ENCODE measurements at places on chromosomes 11 and 22.

- DNase-seq = peak; percentile 35
These were observed 315.1 kb downstream of the LARGE1 start for GRCh38 chr22:33605221-33605620.

GRCh38 chr11:76152086-76152681 lies 54.1 kb downstream of the WNT11 start:
- DNase-seq = peak; percentile 78

DNA sequence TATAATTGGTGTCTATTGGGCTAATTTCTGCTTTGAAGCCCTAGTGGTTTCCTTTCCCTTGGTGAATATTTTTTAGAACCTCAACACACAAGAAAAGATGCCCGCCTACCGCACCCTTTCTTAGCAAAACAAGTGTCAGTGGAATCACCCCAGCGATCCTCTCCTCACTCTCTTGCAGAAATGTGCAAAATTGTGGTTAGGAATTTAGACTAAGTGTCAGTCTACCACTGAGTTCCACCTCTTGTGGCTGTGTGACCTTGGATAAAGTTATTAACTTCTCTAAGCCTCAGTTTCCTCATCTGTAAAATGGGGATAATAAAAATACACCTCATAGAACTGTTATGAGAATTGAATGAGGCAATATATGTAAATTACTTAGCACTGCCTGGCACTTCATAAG lies 5.3 kb upstream of the JAML start:
- DNase-seq = no peak

DNA sequence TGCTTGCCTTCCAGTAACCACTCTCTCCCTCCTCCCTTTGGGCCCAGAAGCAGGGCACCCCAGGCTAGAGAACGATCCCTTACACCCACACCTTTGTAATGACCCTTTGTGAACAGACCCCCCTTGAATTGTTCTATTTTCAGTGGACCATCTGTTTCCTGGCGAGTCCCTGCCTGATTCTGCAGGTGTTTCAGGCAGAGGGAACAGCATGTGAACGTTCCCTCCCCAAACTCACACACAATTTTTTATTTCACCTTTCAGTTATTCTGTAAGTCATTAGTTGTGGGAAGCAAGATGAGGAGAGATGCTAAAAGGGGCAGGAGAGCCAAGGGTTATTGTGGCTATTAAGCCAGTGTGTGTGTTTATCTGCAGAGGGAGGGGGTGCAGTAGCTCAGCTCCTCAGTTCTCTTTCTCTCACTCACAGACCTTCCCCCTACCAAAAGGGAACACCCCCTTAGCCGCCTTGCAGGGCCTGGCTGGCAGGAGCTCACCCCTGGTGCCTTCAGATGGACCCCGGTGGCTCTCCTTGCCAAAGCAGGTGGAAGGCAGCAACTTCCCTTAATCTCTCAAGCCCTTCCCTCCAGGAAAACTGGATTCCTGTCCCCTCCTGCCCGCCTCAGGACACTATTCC lies 64.8 kb upstream of the SPON1 start:
- no peak for DNase-seq

GRCh38 chr11:80694385-80694784 lies 1253.6 kb upstream of the TENM4 start:
- no peak for DNase-seq

DNA sequence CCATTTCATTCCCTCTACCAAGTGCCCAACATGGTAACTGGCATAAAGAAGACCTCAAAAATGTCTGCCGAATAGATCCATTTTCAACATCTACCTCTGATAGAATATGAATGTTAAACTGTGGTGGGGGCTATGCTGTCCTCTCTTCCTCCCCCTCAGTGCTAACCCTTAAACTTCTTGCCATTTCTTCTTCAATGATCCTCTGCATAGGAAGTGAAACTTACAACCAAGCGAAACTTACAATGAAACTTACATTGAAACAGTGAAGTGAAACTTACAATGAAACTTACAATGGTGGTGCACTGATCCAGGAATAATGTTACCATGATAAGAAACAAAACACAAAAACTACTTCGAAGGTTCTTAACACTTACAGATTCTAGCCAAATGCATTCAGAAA lies 4.7 kb downstream of the RTCB start:
- DNase-seq = no peak

DNA sequence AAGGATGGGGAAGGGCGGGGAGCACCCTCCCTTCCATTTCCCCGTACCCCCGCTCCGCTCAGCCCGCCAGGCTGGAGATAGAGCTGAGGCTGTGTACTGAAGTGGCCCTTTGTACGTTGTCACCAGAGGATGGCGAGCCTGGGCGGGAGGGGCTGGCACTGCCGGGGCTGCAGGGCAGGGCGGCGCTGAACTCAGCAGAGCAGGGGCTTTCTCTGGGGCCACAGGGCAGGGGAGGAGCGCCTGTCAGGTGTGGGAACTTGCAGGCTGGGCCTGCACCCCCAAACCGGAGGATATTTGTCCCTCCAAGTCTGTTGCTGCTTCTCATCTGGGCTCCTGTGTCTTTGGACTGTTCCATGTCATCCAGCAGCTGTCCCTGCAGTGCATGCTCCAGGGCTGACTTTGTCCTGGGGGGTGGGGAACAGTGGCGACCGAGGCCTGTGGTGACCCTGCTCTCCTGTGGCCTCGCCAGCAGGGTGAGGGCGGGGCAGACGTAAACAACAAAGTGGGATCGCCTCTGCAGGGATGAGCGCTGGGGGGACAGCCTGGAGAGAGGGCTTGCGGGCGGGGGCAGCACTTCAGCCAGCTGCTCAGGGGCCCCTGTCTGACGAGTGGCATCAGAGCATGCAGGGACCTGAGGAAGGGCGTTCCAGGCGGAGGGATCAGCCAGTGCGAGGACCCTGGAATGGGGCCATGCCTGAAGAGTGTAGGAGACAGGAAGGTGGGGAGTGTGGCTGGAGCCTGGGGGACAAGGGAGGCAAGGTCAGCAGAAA lies 13.1 kb downstream of the MGAT3 start:
- no peak for DNase-seq

DNA sequence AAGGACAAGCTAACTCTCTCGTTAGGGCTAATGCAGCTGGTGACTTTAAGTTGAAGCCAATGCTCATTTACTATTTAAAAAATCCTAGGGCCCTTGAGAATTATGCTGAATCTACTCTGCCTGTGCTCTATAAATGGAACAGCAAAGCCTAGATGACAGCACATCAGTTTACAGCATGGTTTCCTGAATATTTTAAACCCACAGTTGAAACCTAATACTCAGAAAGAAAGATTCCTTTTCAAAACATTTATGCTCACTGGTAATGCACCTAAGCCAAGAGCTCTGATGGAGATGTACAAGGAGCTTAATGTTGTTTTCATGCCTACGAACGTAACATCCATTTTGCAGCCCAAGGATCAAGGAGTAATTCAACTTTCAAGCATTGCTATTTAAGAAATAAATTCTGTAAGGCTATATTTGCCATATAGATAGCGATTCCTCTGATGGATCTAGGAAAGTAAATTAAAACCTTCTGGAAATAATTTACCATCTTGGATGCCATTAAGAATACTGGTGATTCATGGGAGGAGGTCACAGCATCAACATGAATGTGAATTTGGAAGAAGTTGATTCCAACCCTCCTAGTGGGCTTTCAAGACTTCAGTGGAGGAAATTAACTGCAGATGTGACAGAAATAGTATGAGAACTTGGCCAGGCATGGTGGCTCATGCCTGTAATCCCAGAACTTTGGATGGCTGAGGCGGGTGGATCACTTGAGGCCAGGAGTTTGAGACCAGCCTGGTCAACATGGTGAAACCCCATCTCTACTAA lies 14.5 kb downstream of the XNDC1N start:
- peak; percentile 78 for DNase-seq

- DNase-seq = peak; percentile 49
These were observed 1068.9 kb upstream of the RAG2 start for GRCh38 chr11:37666960-37667359.

GRCh38 chr11:69889400-69890318 lies 70.4 kb upstream of the FGF3 start:
- no peak for DNase-seq

GRCh38 chr11:47573321-47573720 lies 5.4 kb downstream of the KBTBD4 start:
- DNase-seq = no peak

DNA sequence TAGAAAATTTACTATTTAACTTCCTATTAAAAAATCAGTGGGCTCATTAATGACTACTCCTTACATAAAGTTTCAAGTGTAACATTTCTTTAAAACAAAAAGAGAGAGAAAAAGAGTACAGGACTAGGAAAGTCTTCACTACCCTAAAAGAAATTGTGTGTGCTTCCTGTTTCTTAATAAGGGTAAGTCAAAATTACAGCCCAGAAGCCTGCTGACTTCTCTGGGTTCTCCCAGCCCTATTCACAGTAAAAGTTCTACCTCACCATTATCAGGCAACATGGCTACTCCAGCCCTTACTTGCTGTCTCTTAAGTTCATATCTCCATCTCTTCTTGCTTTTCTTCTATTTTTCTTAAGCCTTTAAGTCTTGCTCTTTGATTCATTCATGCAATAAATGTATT lies 20.3 kb upstream of the ZC3H12C start:
- DNase-seq = no peak

- no peak for DNase-seq
These were observed 38.0 kb downstream of the TMEM45B start for GRCh38 chr11:129853518-129854231.

- no peak for DNase-seq
These were observed 105.2 kb upstream of the TMEM45B start for GRCh38 chr11:129710423-129710822.

- DNase-seq = no peak
These were observed 946.2 kb downstream of the BRD1 start for GRCh38 chr22:48881326-48881980.

GRCh38 chr11:81388326-81388725 lies 1345.3 kb downstream of the FAM181B start:
- no peak for DNase-seq

DNA sequence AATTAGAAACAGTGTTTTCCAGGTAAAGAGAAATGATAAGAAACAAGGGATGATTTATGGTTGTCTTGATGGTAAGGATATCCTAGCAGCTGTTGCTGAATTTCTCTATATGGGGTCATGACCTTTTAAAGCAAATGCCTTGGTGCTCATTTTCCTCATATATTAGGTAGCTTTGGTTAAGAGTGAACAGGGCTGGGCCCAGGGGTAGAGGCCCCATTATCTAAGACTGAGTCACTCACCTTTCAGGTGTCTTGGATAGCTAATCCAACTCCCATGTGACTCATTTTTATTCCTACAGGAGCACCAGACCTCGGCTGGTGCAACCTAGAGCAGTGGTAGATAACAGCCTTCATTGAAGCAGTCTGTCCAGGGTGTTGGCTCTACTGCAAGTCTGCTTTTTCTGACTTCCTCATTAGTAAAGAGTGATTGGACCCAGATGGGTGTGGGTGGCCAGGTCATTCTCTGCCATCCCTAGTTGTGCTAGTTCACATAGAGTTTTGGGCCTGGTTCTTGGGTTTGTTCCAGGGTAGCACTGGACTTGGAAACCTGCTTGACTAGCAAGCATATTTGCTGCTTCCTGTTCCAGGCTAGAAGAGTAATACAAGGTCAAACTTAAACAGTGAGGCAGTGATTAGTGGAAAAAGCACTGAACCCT lies 37.4 kb downstream of the CTNND1 start:
- no peak for DNase-seq

GRCh38 chr11:119195680-119196079 lies 10.4 kb downstream of the NHERF4 start:
- DNase-seq = peak; percentile 60

DNA sequence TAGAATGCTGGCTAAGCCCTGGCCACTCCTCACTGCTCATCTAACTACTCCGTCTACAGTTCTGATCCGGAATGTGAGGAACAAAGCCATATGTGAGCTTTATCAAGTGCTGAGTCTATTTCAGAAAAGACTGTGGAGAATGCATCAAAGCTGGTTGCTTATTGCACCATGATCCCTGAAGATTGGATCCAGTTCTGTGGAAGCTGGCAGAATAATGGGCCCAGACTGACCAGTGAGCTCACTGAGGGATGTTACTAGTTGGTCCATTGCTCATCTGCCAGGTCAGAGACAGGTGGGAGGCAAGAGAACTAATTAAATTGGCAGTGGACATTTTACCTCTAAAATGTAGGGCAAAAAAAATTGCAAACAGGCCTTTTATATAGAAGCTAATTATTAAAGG lies 681.3 kb downstream of the NTM start:
- DNase-seq = no peak

GRCh38 chr22:37951305-37951704 lies 2.1 kb downstream of the C22orf23 start:
- DNase-seq = peak; percentile 36

DNA sequence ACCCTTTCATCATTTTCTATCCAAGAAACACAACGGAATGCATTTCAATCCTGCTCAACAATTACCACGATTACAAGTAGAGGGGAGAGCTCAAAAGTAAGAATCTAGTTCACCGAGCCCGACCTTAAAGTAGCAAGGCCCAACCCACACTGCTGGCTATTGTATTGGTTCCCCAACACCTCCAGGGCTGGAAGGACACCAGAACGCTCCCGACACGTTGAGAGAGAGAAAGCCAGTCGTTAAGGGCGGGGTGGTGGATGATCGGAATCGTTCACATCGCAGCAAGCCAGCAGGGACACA lies 690 bp downstream of the CKAP5 start:
- DNase-seq = no peak

DNA sequence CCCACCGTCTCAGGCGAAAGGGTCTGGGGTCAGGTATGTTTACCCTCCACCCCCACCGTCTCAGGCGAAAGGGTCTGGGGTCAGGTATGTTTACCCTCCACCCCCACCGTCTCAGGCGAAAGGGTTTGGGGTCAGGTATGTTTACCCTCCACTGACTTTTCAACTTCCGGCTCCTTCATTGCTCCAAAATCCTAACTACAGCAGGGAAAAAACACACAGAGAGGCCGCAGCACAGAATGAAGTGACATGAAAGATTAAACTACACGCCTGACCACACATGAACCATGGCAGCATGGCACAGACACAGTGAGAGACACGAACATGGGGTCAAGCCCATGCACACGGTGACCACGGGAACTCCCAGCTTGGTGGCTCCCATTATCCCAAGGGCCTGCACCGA lies 634.9 kb upstream of the B3GAT1 start:
- DNase-seq = no peak

- peak; percentile 89 for DNase-seq
These were observed 3.9 kb downstream of the HTATIP2 start for GRCh38 chr11:20367313-20367948.

- peak; percentile 57 for DNase-seq
These were observed at the start of gene LRP5 for GRCh38 chr11:68312117-68312779. LRP5 (plus strand) TSS chr11:68312591; CDS start chr11:68312715, 124 bp downstream.

DNA sequence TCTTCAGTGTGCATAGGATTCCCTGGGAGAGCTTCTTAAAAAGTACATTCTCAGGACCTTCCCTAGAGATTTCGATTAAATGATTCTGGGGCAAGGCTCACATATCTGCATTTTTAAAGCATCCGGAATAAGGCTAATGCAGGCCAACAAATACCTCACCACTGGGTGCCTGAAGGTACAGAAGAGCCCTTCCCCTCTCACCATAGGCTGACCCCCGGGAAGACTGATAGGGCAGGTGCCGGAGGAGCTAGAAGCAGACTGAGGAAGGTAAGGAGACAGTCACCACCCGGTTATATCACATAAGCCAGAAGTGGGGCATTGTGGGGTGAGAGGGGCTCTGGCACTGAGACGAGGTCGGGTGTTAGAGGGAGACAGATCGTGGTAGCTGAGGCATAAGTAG lies 1059.3 kb downstream of the NTM start:
- no peak for DNase-seq

- no peak for DNase-seq
These were observed 39.1 kb downstream of the TCIRG1 start for GRCh38 chr11:68077617-68078582.

All from fibroblast of skin of back (primary cell).